ENCODE measurements at places on chromosomes 7 and 10.

- DNase-seq = no peak
These were observed 23.6 kb upstream of the CREB3L2 start for GRCh38 chr7:138025215-138026186.

DNA sequence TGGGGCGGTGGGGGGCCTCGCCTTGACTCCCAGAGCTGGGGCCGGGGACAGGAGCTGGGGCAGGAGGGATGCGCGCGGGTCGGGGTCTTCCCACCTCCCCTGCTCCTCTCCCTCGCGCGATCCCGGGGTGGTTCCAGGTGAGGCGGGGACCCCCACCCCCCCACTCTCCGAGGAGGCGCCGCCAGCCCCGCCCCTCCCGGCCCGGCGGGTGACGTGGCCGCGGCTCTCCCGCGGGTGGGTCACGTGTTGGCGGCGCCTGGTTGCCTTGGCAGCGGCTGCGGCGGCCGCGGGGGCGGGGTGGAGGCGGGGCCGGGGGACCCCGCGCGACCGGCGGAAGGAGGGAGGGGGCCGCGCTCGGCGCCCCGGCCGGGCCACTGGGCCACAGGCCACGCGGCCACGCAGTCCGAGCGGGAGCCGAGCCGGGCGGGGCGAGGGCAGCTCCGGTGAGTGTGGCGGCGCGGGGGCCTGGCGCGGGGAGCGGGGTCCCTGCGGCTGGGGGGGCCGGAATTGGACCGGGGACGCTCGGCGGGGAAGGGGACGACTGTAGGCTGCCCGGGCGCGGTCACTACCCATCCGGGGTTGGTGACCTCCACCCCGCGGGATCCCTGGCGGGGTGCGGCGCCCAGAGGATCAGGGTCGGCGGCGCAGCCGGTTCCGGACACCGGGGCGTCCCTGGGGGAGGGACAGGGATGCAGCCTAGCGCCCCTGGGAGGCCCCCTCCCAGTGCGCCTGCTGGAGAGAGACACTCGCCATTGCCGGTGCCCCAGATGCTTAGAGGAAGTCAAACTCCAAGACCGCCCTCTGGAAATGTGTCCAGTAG lies at the start of gene ORAI2:
Gene ORAI2 (plus strand): TSS at position 357 of the 820 bp plus-strand sequence. CDS start 5,382 bp downstream, outside the sequence.
- peak; percentile 84 for DNase-seq

DNA sequence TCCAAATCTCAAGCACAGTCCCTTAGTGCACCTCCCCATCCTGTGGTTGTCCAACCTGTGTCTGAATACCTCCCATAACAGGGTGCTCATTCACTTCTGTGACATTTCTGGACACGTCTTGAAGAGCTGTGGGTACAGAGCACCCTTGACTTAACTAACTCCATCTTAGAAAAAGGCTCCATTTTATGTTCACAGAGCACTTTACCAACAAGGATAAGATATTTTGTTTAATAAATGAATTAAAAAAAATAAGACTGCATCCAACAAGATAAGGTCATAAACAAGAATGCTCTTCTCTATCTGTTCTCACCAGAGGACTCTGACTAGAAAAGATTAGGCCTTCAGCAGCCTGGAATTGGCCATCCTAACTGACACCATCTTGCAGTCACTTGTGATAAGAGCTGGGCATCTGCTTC lies 335.2 kb upstream of the ZNF32 start:
- no peak for DNase-seq

DNA sequence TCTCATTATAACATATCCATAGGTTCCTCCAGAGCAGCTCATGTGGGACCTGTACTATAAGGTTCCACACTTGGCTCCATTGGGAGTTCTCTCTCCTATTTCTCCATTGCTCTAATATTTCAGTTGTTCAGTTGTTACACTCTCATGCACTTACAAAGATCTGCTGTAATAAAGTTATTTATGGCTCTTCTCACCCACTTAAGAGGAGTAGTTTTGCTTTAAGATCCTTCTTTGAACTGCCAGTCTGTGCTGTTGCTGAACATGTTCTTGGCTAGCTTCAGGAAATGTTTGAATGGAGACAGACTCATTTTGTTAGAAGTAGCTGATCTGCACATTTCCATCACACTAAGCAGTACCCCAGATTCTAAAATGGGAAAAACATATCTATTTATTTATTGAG lies 250.1 kb downstream of the CDK14 start:
- no peak for DNase-seq

- DNase-seq = peak; percentile 41
These were observed at the start of gene AUTS2 for GRCh38 chr7:69598081-69598486. TSS of gene AUTS2 (plus strand) at chr7:69598475. CDS start at chr7:69599654, 1,179 bp downstream.

Measured in stimulated activated CD8-positive, alpha-beta memory T cell treated with anti-CD3 and anti-CD28 coated beads, Interleukin-4, amount 100 ng/mL, for 24 hours (primary cell).